Putamen (tissue), 1 donor: ENCODE measurements at places on chromosomes 2 and 18.

GRCh38 chr2:225173909-225174308 is 131.6 kb upstream of the DOCK10 start:
- no peak for DNase-seq

- no peak for DNase-seq
Observed at GRCh38 chr2:134338208-134338607, 84.3 kb downstream of the MGAT5 start.

DNA sequence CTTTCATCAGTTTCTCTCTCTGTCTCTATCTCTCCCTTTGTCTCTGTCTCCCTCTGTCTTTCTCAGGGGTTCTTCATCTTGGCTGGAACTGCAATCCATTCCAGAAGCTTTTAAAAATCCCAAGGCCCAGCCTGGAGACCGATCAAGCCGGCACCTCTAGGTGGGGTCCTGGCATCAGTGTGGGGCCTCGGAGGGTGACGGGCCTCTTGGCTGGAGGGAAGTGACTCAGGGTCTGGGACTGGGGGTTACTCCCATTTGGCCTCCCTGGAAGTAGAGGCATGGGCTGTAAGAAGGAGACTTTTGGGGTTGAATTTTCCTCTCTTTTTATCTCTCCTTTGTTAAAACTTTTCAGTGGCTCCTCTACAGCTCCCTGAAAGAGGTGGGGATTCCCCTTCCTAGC is 52.8 kb upstream of the OTOF start:
- no peak for DNase-seq

DNA sequence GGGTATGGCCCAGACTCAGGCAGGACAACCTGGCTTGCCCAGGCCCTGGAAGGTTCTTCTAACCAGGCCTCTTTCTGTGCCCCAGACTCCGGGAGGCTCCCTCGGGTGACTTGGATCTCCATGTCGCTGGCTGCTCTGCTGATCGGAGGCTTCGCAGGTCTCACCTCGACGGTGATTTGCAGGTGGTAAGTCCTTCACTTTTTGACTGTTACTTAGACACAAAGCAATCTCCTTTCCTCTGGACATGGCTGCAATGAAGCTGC is 103.5 kb downstream of the TPO start:
- no peak for DNase-seq

GRCh38 chr2:18094277-18094676 is 215.8 kb downstream of the KCNS3 start:
- DNase-seq = no peak

GRCh38 chr2:219661955-219662395 is 34.5 kb downstream of the SLC4A3 start:
- DNase-seq = no peak

GRCh38 chr2:238160206-238161129 is 1.7 kb downstream of the ERFE start:
- no peak for DNase-seq

GRCh38 chr2:237824085-237824484 is 25.5 kb downstream of the RBM44 start:
- no peak for DNase-seq

DNA sequence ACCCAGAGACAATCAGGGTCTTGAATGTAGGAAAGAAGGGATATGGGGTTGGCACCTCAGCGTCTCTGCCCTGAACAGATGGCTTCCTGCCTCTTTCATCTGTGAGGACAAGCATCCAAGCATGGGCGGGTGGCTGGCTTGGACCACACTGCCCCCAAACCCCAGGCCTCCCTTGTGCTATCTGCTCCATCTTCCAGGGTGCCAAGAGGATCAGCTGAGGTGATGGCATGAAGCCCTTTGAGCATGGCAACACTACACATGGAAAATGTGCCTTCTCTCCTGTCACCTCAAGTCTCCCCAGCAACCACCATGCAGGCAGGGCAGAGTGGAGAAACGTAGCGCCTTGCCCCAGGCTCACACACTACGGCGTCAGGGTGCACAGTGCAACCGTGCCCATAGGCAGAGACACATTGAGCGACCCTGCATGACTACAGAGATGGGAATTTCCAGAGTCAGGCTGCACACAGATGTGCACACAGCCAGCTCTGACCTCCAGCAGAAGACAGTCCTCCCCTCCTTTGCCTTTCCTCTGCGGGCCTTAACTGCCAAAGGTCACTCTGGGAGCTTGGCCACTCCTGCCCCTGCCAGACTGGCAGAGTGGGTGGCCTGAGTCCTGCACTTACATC is 1.5 kb downstream of the KCNIP3 start:
- DNase-seq = no peak

DNA sequence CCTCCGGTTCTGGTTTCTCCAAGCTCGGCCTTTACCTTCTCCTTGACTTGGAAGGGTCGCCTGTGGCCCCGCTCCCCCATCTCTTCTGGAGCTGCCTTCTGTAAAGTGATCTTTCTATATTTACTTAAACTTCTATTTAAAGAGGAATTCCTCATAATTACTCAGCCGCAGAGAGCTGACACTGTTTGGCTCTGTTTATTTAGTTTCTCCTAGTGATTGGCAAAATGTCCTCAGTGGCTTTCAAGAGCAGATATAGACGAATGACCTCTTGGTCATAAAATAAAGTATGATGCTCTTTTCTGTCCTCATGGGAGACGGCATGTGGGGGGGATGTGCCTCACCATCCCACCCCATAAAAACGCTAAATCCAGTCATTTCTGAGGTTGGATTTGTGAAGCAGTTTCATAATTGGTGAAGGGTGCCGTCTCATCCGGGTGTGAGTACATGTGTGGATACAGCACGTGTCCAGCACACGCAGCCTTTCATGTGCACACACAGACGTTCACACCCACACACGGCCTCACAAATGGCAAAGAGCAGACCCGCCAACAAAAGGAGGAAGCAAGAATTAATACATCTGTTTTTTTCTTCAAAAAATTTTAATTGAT is 43.4 kb upstream of the SMAD7 start:
- DNase-seq = no peak

DNA sequence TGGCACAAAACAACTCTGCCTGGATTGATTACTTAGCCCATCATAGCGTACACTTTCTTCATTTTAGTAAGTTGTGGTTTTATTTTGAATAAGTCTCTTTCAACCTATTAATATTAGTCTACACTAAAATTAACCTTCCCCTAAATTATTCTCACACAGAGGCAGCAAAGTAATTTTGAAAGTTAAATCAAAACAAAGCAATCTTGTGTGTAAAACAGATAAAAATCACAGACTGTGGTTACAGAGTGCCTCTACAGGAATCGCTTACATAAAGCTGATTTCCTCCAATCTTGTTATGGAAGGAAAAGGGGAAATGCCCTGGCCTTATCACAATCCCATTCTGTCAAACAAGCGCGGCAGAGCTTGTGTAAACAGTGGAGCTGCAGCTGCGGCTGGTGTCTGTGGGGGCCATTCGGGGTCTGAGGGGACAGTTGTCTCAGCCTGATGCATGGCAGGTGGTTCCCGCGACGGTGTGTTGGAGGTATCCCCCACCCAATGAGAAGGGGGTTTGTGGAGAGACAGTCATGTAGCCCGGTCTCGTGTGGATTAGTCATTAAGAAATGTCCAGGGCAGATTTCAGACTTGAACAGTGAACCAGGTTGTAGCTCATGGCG is 42.1 kb downstream of the BCL2L11 start:
- DNase-seq = no peak

GRCh38 chr2:234158812-234159211 is 108.3 kb downstream of the SPP2 start:
- DNase-seq = no peak

DNA sequence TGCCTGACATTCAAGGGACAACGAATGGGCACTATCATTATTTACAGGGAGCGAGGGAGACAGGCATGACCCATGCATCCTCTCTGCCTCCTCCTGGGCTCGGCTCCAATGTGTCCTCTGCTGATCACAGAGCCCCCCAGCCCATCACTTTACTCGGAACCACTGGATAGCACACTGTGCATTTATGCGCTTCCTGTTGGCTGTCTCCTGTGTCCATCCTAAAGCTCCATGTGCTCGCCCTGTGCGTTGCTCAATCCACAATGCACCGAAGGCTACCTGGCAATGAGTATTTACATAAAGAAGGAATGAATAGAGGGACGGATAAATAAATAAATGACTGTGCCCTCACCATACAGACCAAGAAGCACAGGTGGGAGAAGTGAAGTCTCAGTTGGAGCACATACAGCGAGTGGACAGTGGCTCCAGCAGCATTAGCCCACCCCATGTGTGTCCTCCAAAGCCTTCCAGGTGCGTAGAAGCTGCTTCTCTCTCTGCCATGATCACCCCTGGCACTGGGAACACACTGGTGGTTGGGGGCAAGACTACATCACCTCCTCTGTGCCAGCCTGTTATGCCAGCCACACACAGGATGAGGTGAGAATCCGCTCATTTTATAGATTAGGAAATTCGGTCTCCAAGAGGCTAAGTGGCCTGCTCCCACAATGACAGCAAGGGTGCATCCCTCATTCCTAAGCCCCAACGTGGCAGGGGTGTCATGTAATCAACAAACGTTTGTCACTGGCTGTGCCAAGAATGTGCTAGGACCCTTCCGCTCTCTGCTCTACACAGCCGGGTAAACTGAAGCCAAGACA is 2.3 kb upstream of the GDF7 start:
- DNase-seq = no peak

DNA sequence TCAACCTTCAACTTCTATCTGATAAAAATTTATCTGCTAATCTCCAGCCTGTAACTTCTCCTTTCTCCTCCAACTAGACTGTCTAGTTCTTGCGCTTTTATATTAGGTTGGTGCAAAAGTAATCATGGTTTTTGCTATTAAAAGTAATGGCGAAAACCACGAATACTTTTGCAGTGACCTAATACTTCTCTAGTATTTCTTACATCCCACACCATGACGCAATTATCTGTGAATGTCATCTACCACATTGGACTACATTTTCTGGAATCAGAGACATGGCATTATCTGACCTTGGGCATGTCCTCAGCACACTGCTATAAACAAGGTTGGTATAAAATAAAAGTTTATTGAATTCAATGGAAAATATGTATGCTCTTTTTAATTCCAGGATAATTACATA is 370.2 kb upstream of the LYPD1 start:
- DNase-seq = no peak

DNA sequence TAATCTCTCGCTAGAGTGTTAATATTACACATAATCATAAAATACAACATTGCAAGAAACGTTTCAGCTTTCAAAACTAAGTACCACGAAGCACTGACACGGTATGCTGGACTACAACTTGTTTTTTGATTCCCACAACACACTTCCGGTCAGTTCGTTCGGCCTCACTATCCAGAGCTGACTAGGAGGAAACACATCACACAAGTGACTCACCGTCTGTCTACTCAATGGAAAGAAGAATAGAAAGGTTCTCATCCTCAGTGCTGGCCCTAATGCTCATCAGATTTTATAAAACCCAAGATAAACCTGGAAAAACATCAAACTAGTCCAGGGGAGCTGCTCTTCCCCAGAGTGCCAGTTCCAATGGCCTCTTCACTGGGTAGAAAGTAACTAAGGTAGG is 42.9 kb downstream of the ZNF385B start:
- DNase-seq = no peak

DNA sequence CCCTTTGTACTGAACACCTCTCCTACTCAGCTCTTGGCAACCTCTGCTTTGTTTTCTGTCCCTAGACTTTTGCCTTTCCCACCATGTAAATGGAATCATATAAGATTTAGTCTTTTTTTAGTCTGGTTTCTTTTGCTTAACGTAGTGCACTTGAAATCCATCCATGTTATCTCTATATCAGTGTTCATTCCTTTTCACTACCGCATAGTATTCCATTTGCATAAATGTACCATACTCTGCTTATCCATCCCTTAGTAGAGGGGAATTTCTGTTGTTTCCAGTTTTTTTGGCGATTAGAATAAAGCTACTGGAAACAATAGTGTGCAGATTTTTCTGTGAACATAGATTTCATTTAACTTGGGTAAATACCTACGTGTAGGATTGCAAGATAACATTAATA is 46.4 kb downstream of the GAD1 start:
- no peak for DNase-seq

GRCh38 chr2:8997631-8998030 is 5.9 kb downstream of the MBOAT2 start:
- no peak for DNase-seq

DNA sequence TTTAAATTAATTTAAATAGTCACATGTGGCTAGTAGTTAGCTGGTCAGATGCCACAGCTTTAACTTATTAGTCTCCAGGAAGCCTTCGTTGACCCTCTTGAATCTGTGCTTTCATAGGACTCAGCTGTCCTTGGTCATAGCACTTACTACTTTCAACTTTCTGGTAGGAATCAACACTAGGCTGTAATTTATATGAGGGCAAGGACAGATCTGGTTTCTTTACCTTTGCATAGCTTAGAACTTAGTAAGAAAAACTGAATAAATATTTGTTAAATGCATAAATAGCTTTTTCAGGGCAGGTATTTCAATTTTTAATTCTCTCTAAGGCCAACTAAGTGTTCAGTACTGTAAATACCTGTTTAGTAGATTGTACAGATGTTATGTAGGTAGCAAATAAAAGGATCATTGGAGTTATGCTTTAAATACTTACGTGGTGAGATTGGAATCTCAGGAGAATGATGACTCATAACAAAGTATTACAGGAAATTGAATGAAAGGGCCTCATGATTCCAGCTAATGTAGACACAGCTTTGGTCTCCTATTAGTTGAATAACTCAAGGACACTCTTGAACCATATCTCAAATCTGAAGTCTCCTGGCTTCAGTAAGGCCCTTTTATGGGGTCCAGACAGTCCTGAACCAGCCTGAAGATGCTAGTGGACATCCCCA is 2.6 kb downstream of the CLIP4 start:
- DNase-seq = no peak

DNA sequence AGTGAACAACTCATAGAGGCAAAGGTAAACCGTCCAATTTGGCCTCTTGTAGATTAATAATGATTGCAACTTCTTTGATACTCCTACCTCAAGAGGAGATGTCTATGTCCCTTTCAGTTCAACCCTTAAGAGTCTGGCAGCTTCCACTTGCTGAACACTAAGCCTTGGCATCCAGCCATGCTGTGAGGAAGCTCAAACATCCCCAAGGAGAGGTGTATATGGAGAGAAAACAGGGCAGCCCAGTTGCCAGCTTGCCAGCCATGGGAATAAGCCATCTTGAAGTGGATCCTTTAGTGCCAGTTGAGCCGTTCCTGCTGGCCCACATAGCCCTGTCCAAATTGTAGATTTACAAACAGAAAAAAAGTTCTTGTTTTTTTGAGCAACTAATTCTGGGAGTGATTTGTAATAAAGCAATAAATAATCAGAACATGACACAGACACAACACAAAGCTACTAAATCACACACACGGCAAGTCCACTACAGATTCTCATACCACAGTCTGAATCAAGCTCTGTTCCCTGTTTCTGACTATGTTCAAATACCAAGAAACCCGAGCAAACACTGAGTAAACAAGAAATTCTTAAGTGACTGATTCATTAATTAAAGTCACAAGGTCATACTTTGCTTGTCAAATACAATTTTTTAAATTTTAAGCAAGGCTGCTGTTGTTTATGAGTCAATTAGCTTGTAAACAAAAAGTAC is 96.1 kb downstream of the PID1 start:
- DNase-seq = no peak

- DNase-seq = peak; percentile 8
Observed at GRCh38 chr18:46481048-46481846, 175.8 kb downstream of the LOXHD1 start.
